ENCODE measurements at places on chromosomes 12 and 14.
A peak's percentile ranks its signal among the peaks of the same experiment; 100 is the strongest.

DNA sequence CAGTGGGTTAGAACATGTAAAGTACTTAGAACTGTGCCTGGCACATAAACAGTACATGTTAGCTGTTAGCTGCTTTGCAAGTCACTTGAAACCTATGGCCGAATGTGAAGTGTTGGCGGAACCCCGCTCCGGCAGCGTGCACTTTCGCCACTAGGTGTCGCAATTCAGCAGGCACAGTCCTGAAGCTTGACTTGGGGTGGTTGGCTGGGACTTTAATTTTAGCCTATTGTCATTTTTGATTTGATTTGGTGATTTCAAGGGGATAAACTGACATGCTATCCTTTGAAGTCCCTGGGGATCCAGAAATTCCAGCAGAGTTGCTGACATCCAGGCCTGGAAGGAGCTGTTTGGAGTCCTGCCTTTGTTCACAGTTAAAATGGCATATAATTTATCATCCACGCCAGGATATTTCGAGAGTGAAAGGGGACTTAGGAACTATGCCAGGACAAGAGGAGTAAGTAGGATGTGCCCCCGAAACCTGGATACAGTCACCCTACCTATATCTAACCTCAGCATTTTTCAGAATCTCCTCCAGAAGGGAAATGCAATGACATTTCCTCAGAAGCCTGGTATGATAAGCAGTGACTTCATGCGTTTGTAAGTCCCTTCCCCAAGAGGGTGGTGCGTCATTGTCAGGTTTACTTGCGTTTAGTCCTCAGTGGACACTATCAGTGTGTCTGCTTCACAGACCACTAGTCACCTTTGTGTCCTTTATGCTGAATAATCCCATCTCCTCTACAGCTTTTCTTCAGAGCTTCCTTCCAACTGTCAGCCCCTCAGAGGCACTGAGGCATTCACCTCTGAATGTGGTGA lies 3.5 kb upstream of the TSPAN9 start:
- peak; percentile 98 for DNase-seq

DNA sequence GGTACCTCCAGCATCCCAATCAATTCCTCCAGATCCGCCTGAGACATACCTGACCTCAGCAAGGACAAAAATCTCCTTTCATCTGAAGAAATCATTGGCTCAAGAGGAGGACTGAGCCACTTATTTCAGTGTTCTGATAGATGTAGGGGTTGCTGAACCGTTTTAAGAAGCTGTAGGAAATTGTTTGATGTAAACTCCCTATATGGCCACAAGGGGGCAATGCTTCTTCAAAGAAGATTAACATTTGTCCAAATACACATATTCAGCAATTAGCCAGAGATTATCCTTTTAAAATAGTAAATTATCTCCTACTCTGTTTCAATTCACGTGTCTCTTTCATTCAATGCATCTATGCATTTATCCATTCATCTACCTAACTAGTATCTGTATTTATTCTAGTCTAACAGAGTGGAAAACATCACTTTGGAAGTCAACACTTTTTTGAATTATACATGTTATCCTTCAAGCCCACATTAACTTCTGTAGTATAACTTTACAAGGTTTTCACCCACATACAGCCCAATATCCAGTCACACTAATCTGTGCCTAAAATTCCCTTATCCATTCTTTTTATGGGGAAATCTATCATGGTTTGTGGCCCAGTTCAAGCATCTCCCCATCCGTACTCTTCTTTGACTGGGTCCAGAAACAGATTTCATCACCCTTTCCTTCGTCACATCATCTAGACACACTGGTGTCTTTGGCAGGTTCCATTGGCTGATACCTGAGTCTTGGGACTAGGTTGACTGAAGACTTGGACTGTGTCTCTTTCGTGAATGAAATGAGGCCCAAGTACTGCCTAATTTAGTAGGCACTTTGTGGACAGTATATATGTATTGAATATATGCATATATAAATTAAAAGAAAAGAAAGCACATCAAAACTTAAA lies 411.0 kb upstream of the OR4E1 start:
- DNase-seq = peak; percentile 20

DNA sequence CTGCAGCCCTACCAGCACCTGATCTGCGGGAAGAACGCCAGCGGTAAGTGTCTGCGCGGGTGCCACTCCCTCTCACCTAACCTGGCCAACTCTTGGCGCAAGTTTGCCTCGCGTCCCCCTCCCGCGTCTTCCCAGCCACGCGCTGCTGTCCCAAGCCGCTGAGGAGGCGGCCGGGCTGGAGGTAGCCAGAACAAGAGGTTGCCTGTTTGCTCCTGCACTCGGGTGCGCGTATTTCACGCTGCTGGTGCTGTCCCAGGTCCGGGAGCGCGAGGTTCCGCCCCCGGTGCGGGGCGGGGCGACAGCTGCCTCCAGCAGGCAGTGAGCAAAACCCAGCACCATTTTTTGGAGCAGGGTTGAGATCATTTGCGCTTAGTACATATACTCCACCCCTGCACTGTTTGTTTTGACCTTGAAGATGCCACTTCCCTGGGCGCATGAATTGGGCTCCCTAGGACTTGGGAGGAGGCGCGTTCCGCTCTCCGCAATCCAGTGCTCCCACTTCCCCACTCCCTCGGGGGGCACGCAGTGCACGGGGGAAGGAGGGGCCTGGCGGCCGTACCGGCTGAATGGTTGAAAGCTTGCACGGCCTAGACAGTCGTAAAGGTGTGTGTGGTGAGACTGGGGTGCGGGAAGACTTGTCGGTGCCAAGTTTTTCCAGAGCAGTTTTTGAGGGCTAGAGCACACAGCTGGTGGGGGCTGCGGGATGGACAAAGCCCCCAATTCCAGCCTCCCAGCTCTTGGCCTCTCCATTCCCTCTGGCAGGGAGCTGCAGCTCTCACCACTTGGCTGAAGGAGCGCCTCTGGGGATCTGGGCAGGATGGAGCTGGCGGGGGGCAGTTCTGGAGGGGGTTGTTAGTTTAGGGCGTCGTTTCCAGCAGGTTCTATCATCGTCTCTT lies 226.9 kb upstream of the CRY1 start:
- no peak for DNase-seq

DNA sequence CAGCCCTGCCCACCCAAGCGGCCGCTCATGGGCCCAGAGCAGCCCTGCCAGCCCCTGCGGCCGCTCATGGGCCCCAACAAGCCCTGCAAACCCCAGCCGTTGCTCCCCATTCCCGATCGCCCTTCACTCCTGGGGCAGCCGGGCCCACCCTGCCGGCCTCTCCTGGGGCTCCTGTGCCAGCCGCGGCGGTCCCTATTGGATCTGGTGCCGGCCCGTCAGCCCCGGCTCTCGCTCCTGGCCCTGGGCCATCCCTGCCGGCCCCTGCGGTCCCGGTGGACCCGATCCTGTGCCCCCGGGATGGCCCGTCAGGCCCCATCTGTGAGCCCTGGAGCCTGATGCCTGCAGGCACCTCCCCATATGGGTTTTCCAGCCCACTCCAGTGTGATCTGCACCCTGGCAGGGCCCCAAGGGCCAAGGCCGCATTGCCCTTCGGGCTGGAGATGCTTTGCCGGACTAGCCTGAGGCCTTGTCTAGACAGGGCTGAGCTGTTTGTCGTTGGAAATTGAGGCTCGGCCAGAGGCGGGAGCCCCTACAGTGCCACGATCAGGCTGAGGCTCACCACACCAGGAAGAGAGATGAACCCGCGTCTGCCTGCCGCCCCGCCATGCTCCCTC lies 20.3 kb downstream of the FBRSL1 start:
- no peak for DNase-seq

GRCh38 chr14:87179936-87180335 lies 813.0 kb downstream of the GALC start:
- no peak for DNase-seq

DNA sequence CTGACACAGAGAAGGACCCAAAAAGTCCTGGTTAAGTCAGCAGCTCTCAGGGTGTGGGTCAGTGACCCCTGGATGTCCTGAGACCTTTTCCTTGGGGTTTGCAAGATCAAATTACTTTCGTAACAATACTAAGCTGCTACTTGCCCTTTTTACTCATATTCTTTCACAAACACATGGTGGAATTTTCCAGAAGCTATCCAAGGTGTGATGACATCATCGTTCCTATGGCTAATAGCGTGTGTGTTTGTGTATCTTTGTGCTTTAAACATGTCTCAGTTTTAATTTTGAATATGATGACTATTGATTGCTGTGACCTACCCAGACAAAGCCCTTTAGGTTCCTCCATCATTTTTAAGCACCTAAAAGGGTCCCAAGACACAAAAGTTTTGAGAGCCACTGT lies 176.2 kb downstream of the PHETA1 start:
- no peak for DNase-seq

DNA sequence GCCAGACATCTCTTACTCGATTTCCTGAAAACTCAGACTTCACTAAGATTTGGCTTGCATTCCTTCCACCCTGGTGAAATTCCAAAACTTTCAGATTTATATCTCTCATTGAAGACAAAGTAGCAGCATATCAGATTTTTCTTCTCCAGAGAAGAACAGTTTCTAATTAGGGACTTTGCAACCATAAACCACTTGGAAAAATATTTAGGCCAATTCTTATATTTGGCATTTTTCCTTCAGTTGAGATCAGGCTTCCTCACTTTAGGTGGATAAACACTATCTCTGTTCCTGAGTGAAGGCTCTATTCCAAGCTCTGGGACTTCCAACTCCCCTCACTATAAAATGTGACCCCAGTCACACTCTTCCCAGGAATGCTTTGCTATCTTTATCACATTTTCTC lies 1434.3 kb upstream of the FLRT2 start:
- DNase-seq = no peak

- DNase-seq = peak; percentile 35
Observed at GRCh38 chr14:80390906-80391305, 179.6 kb upstream of the DIO2 start.

GRCh38 chr12:52300796-52301691 lies 9.7 kb upstream of the KRT81 start:
- DNase-seq = no peak

DNA sequence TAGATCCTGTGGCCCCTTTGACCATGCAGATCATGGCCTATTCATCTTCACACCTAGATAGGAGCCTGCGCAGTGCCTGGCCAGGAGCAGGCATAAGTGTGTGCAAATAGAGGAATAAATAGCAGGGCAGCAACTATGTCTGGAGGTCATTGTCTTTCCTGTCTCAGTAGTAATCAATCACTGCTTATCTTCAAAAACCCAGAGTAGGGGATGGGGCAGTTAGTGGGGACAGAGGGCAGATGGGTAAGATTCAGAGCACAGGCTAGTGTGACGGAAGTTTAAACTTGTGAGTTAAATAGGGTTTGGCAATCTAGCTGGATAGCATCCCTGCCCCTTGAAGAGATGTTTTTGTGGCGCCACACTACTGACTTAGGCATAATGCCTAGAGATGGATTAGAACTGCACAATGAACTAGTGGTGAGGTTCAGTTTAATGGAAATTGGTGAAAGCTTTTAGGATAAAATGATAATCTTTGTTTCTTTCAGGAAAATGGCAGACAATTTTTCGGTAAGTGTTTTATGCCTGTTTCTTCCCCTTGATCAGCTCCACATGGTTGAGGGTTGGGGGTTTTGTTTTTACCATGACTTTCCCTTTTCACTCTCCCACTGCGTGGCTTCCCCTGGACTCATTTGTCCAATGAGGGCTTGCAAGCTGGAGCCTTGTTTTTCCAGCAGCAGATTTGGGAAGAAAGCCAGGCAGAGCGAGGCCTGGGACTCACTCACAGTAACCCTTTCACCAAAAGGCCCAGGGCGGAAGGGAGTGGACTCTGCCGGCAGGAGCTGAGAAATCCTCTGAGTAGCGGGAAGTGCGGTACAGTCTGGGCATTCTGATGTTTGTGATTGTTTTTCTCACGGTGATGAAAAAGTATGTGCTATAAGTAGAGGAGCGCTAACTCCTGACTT lies 8.1 kb downstream of the LGALS3 start:
- no peak for DNase-seq

DNA sequence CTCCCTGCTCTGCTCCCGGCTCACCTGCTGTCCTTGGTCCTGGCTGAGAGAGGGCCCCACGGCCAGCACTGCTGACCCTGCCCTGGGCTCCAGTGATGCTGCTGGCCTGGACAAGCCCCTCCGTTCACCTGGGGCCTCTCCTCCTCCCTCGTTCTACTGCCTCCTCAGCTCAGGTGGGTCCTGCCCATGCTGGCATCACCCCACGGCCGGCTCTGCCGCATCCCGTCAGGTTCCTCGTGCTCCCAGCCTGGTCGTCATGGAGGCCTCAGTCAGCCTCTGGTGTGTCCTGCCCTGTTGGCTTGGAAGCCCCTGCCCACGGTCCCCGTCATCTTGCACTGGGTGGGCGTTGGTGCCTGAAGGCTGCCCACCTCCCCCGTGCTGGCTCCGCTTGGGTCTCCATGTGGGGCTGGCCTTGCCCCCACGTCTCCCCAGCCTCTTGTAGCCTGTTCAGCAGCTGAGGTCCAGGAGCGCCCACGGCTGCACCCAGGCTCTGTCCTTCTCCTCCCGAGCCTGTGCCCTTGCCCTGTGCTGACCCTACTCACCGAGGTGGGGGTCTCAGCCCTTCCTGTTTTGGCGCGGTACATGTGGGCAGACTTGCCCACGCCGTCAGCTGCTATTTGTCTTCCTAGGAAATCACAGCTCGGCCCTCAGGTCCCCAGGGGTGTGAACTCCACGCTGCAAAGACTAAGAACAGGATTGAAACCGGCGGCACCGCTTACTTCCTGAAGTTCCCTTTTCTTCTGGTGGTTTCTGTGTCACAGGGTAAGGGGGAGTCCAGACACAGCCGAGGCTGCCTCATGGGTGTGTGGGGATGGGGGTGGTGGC lies 121.6 kb downstream of the TMEM121 start:
- no peak for DNase-seq

DNA sequence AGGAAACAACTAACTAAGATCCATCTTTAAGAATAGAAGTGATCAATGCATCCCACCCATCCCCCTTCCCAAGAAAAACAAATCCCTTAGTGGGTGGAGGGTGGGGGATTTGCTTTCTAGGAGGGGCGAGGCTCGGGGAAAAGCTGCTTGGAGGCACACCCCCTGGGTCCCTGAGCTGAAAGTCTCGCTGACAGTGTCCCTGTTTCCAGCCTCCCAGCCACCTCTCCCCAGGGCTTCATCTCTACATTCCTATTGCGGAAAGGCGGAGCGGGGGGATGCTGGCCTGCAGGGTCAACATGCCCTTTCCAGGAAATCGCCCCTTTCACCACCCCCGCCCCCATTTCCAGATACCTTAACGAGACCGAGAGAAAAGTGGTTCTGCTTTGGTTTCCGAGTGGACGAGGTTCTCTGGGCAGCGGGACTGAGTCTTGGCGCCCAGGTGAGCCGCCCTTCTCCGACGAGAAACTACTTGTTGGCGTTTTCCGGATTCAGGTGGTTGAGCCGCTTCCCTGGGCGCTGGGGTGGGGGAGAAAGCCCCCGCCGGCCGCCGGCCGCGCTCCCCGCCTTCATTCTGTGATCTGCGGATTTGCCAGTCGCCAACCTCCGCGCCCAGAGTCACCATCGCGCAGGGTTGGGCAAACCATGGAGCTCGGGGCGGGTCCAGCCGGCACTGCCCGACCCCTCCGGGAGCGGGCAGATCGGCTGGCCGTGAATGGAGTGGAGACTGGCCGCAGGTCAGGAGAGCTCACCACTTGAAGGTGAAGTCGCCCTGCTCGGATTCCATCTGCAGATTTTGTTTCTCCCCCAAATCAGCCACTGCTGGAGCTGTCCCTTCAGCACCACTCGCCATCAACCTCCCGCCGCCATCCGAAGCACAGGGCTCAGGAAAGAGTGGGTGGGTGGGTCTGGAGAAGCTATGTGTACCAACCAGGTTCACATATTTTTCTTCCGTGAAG lies 505 bp downstream of the KCNC2 start:
- peak; percentile 74 for DNase-seq
